ACHN (cell line): ENCODE measurements at places on chromosomes 12 and 14.
A peak's percentile ranks its signal among the peaks of the same experiment; 100 is the strongest.

- no peak for DNase-seq
These were observed 162.0 kb downstream of the SAMD4A start for GRCh38 chr14:54728700-54729527.

- DNase-seq: no peak
These were observed 14.4 kb upstream of the CDK17 start for GRCh38 chr12:96414637-96415036.

DNA sequence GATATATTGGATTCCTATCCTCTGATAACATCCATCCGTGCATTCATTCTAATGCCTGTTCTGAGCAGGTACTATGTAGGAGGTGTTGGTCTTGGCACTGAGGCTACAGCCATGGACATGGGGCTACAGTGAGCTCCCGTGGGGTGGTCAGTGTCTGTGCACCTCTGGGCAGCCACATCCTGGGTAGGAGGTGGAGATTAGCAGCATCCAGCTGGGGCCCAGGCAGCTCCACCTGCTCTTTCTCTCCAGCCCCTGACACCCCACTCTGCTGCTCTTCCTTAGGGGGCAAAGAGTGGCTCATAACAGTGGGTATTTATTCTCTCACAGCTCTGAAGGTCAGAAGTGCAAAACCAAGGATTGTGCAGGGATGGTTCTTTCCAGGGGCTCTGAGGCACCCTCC lies 292.0 kb upstream of the SFSWAP start:
- no peak for DNase-seq

DNA sequence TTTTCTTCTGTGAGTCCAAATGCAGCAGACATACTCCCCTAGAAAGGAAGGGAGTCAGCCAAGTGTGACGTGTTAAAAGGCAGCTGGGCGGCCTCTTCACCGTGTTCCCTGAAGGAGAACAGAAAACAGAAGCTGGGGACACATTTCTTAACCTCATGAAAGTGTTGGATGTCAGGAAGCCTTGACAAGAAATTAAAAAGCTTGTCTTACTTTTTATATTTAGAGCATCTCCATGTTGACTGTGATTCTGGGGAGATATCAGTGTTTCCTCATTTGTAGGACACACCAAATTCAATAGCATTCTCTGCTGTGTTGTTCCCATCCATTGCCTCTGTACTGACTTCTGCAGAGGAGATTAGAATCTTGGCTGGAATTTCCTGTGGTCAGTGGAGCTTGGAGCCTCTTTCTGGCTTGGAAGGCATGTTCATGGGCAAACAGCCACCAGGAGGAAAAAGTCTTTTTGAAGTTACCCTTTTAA lies 93.7 kb downstream of the RMST start:
- peak; percentile 95 for DNase-seq

- DNase-seq: peak; percentile 82
These were observed 17.0 kb downstream of the NFYB start for GRCh38 chr12:104121001-104121400.

- peak; percentile 73 for DNase-seq
These were observed 54.5 kb downstream of the CRACR2A start for GRCh38 chr12:3698218-3698974.

DNA sequence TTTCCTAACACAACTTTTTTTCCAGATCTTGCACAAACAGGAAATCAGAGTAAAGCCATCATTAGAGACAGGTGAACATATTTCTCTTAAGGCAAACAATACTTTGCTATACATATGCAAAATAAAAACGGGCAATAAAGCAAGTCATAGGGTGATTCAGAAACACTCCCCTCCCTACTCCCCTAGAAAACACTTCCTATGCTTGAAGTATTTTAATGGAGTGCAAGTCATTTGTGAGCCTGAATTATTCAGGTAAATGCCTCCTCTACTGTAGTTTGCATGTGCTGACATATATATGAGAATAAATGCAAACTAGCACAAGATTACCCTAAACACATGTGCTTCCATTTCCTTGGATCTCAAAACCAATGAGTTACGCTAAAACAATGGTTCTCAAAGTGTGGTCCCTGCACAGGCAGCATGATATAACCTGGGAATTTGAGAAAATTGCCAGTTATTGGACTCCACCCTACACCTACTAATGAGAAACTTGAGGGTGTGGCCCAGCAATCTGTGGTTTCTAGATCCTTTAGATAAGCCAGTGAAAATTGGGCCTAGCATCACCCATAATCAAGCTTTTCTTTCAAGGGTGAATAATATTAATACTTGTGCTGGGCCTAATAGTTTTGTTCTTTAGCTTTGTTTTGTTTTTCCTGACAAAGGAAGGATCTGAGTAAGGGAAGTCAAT lies 159.7 kb upstream of the BMP4 start:
- no peak for DNase-seq

DNA sequence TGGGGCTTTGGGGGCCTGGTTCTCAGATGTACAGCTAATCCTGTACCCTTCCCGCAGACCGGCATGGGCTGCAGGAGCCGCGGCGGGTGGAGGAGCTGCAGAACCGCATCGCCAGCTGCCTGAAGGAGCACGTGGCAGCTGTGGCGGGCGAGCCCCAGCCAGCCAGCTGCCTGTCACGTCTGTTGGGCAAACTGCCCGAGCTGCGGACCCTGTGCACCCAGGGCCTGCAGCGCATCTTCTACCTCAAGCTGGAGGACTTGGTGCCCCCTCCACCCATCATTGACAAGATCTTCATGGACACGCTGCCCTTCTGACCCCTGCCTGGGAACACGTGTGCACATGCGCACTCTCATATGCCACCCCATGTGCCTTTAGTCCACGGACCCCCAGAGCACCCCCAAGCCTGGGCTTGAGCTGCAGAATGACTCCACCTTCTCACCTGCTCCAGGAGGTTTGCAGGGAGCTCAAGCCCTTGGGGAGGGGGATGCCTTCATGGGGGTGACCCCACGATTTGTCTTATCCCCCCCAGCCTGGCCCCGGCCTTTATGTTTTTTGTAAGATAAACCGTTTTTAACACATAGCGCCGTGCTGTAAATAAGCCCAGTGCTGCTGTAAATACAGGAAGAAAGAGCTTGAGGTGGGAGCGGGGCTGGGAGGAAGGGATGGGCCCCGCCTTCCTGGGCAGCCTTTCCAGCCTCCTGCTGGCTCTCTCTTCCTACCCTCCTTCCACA lies 7.6 kb downstream of the NR4A1 start:
- no peak for DNase-seq

DNA sequence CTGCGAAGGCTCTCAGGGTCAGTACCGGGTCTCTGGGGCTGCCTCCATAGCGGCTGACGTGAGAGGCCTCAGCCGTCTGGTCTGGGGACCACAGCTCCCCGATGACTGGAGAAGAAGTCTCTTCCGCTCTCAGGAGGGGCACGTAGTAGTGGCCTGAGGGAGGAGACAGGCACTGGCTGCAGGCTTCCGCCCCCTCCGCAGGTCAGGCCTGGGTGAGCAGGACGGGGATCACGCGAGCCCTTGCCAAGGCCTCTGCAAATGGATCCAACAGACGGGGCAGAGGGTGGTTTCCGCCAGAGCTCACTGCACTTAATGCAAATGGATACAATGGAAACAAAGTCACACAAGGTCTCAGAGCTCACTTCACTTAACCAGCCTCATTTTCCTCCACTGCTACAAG lies 24.7 kb downstream of the ANKLE2 start:
- DNase-seq: no peak

DNA sequence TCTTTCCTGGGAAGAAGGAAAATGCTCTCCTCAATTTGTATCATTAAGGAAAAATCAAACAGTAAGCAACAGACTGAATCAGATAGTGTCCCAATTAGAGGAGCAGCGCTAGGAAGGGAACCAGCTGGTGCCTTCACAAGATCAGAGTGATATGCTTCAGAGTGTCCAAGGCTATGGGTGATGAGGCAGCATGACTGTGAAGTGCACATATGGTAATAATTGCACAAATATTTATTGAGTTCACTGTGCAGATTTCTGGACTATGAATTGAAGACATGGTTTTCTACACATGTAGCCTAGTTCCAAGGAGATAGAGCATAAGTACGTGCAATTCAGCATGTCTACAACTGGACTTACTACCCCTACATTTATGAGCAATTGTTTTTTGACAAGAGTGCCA lies 78.8 kb upstream of the EVL start:
- DNase-seq: no peak

- no peak for DNase-seq
These were observed 57.7 kb upstream of the DLK1 start for GRCh38 chr14:100669011-100669412.

DNA sequence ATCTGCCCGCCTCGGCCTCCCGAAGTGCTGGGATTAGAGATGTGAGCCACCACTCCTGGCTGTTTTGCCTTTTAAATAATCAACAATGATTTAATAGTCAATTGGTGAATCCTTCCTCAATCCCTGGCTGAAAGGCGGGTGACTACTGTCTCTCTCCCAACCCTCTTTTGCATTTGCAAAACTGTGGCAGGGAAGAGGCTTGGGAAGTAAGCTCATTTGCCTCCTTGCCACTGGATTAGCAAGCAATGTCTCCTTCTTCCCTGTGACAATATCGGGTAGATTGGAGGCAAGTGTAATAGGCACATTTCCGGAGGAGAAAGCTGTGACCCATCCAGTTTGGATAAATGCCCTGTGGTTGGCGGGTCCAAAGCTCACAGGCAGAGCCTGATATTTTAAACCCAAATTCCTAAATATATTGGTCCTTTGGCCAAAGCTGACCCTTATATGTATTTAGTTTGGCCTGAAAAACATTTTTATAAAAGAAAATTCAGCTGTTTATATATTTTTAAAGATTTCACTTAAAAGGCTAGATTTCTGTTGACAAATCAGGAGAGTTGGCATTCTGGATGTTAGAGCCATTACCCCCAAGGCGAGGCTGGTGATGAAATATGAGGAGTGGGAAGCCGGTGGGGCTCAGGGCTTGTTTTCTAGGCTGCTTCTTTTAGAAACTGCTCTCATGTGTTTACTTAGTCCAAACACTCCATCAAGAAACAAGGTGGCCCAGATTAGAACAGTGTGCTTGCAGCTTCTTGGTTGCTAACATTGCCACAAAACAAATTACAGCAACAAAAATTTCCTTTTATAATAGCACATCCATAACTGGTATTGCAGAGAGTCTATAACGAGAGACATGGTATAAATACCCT lies 646.9 kb upstream of the TMEM132C start:
- no peak for DNase-seq

DNA sequence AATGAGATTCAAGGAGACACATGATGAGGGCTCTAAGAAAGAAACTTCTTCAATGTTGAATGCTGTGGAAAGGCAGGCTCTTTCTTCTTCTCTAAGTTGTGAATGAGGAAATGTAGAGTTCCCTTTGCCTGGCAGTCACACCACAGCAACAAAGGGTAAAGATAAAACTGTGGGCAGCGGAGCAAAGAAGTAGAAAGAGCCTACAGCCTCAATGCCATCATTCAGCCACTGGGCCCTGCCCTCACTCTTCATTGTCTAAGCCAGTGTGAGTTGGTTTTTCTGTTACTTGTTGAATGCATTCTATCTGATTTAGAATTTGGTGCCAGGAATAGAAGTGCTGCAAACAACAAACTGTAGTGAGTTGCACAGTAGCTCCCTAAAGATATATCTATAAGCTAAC lies 12.2 kb downstream of the SDR9C7 start:
- no peak for DNase-seq

DNA sequence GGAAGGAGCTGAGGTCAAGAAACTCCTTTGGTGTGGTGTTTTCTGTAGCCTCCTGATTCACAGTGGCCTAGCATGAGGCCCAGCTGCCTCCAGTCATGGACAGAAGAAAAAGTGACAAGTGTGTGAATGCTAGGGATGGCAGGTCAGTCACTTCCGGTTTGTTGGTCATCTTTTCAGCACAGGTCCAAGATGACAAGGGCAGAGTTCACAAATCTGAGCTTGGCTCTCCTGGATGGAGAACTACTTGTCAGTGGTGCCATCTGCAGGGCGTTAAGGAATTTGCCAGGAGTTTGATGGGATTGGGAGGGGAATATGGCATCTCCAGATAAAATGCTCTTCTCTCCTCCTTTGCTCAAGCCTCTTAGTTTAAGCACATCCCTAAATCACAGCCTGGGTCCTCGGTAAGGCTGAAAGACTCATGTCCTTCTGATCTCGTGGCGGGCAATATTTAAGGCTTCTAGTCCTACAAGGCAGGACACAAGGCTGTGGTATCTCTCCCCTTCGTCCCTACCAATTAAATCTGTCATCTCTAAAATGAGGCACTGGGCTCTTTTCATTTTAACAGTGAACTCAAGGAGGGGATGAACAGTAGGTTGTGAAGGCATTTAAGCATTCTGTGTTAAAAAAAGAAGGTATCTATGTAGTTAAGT lies 10.0 kb downstream of the TUBA1B start:
- DNase-seq: peak; percentile 79

DNA sequence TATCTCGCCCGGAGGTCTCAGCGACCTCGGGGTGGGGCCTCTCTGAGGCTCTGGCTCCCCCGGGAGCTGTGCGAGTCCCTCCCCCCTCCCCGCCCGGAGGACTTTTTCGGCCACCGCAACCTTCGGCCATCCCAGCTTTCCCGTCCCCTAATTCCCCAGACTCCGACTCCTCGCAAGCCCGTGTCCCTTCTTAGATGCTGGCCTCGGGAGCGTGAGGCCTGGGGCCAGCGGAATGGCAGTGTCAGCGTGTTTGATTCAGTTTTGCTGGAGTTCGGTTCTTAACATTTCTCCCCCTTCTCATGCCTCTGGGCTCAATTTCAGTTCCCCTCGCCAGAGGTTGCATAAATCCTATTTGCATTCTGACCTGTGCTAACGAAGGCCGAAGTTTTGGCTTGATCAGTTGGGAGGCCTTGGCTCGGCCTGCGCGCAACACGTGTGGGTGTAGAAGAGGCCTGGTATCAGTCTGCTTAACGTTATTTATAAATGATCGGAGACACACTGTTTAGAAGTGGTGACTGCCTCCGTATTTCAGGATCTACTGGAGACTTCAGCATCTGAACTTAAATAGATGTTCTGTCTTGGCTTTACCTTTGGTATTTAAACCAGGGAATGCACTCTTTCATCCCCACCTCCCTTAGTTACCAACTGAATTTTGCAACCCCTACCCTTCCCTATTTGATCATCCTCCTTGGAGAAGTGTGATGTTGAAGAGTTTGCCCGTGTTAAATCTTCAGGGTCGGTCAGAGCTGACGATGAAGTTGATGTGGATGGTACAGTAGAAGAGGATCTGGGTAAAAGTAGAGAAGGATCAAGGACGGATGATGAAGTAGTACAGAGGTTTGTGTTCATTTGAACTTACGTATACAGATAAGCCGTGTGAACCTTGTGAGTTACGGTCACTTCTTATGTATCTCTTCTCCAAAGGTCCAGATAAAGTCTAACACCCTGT lies 851 bp downstream of the HSP90B1 start:
- peak; percentile 42 for DNase-seq

DNA sequence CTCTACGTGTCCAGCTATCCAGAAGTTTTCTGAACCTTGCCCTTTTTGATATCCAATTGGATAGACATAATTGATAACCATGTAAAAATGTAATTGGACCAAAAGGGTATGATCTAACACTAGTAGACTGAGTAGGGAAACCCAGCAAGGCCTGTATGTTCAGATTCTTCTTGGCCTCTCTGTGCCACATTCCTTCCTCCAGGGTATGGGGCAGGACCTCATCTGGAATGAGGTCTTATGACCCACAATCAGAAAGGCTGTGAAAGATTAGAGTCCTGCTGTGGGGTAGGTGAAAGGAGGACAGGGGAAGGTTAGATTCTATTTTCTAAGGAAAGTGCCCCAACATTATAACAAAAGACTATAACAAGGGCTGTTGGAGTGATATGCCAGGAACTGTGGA lies 51.3 kb upstream of the A2ML1 start:
- DNase-seq: no peak
